ENCODE measurements at places on chromosomes 11 and 22.
A peak's percentile ranks its signal among the peaks of the same experiment; 100 is the strongest.

GRCh38 chr22:17943533-17944249 is 80.7 kb downstream of the MICAL3 start:
- no peak for DNase-seq

DNA sequence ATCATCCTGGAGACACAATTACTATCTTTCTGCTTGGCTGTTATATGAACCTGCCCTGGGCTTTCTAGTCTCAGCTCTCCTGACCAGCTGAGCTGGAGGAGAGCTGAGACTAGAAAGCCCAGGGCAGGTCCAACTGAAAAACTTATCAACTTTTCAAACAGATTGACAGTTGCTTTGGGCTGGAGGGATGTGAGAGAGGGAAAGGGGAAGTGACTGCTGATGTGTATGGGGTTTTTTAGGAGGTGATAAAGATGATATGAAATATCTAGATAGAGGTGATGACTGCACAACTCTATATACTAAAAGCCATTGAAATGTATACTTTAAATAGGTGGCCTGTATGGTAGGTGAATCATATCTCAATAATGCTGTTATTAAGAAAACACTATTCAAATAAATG is 60.2 kb upstream of the CHRM4 start:
- DNase-seq: no peak

- peak; percentile 72 for DNase-seq
These were observed at the start of gene ARHGAP42 for GRCh38 chr11:100687054-100687629. ARHGAP42 (plus strand) TSS chr11:100687288; CDS start chr11:100687679, 391 bp downstream.

DNA sequence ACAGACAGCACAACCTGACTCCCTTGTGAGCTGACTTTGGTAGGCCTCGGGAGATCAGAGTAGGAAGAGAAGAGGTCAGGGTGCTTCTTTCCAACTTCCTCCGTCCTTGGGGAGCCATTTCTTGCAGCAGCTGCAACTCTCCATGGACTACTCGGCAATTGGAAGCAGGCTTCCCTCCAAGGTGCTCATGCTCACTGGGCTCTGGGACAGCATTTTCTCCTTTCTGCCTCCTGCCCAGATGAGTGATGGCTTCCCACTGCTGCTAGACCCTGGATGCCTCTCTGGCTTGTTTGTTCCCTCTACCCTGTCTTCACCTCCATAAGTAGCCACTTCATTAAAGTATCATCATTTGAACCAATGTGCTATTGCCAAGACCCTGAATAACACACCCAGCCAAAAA is 8.2 kb upstream of the PRSS23 start:
- no peak for DNase-seq

- DNase-seq: peak; percentile 93
These were observed 1.3 kb upstream of the HDAC10 start for GRCh38 chr22:50252082-50253045.

All from left lung (tissue), 14 donors.